ENCODE measurements at places on chromosomes 11 and 22.
A peak's percentile ranks its signal among the peaks of the same experiment; 100 is the strongest.

DNA sequence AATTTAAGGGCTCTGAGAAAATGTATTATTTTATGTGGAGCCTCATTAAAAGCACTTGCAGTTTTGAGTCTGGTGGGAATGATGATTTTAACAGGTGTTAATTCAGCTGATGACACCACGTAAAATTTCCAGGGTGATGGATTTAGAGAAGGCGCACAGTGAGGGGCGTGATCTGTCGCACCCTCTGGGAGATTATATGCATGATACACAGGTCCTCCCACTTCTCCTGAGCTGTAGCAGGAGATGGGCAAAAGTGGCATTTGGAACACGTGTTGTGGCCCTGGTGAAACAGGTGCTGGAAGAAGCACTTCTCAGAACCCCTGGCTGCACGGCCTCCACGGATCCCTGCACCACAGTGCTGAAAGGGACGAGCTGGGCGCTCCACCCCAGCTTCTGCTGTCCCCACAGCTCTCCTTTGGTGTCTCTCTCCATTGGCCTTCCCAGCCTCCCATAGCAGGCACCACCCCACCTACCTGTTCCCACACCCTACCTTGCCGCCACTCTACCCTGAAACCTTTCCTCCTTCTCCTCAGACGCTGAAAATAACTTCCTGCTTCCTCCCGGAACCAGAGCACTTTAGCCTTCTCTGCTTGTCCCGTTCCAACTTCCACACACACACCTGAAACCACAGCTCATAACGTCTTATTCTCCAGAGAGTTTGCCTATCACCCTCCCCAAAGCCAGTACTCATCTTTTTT, 6.9 kb upstream of the SORL1 start:
- no peak for DNase-seq

GRCh38 chr22:25645266-25645665, 80.8 kb downstream of the GRK3 start:
- peak; percentile 20 for DNase-seq

GRCh38 chr11:46237248-46238077, 40.0 kb upstream of the CREB3L1 start:
- DNase-seq, result peak; percentile 83

GRCh38 chr22:49015993-49016908, 811.4 kb downstream of the BRD1 start:
- DNase-seq, result no peak

- peak; percentile 86 for DNase-seq
Measured at GRCh38 chr11:35539781-35540281, 14.4 kb upstream of the PAMR1 start.

- DNase-seq, result no peak
Measured at GRCh38 chr11:113083571-113083970, 122.4 kb downstream of the NCAM1 start.

DNA sequence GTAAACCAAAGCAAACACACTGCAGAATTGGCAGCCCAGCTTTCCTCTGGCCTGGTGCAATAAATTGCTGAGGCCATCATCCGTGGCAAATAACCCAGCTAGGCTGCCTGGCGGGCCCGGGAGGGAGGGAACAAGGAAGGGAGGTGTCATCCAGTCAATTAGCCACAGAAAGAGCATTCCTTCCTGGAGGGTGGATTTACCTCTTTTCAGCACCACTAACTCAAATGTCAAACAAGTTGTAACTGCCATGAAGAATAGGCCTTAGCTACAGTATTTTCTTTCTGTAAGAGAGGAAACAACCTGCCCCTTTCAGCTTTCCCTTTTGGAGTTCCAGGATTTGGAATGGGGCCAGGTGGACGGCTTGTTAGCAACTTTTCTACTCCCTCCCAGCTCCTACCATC, 163.8 kb upstream of the BDNF start:
- DNase-seq, result no peak

DNA sequence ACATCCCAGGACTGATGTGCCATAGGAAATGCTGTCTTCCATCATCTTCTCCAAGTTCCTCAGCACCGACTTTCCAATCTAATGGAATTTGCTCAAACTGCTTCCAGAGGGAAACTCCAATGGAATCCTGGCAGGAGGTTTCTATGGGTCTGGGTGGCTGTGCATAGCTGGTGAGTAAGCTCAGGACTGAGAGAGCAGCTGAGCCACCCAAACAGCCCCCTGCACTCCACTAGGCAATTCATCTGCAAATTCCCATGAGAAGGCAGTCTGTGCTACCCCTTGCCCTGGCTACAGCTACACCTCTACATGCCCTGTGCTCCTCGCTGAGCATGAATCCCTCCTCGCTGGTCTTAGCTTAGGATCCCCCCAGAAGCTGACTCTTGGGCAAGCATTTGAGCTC, 127.9 kb upstream of the CSNK2A3 start:
- no peak for DNase-seq

GRCh38 chr22:19955241-19956128, 13.9 kb upstream of the TXNRD2 start:
- no peak for DNase-seq

GRCh38 chr11:96188243-96189006, 154.6 kb downstream of the MAML2 start:
- DNase-seq, result peak; percentile 48

DNA sequence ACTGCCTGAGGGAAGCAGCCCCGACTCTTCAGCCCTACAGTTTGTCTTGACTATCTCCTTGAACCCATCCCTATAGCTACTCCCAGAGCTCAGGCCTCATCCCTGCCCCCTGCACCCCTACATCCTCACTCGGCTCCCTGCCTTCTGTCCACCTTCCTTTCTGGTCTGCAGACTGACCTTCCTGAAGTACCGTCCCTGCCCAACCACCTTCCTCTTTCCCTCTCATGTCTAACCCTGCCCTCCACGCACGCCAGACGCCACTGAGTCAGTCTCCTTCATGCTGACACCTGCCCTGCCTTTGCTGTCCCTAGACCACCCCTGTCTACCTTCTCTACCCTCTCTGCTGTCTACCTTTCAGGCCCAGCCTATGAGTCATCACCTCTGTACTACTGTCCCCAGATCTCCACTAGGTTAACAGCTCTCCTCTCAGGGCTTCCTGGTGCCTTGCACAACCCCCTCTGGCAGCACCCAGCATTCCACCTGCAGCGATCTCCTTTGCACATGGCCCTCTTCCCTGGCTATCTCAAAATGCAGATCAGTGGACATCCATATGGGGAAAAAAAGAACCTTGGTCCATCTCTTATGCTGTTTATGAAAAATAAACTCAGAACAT, 8.9 kb downstream of the KCTD21 start:
- no peak for DNase-seq

DNA sequence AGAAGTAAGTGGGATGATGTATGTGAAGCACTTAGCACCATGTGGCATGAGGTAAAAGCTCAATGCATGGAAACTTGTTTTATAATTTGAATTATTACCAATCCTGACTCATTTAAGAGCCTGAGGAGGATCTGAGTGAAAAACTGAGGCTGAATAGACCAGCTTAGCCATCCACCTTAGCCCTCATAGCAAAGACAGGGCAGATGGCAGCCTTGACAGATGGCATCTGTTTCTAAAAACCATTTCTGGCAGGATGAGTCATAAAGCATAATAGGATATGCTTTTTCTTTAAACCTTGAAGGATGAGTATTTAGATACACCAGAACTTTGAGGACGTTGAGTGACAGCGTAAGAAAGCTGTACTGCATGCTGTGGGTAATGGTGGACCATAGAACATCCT, 61.0 kb upstream of the NAV2 start:
- DNase-seq, result no peak

- peak; percentile 65 for DNase-seq
Measured at GRCh38 chr11:14544611-14545010, 24.4 kb upstream of the PSMA1 start.

- peak; percentile 75 for DNase-seq
Measured at GRCh38 chr11:12207384-12208150, 97.2 kb downstream of the MICAL2 start.

- DNase-seq, result no peak
Measured at GRCh38 chr22:37860796-37861421, 11.7 kb downstream of the EIF3L start.

DNA sequence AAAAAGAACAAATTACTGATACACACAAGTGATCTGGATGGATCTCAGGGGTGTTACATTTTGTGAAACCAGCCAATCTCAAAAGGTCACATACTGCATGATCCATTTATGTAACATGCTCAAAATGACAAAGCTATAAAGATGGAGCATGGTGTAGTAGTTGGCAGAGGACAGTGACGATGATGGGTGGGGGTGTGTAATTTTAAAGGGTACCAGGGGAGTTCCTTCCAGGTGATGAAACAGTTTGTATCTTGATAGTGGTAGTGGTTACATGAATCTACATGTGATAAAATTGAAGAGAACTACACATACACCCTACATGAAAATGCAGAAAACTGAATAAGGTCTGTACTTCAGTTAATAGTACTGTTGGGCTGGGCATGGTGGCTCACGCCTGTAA, 17.1 kb downstream of the TMEM184B start:
- DNase-seq, result no peak

- no peak for DNase-seq
Measured at GRCh38 chr11:129705341-129705740, 110.3 kb upstream of the TMEM45B start.
